ENCODE measurements at places on chromosomes 1 and 21.

DNA sequence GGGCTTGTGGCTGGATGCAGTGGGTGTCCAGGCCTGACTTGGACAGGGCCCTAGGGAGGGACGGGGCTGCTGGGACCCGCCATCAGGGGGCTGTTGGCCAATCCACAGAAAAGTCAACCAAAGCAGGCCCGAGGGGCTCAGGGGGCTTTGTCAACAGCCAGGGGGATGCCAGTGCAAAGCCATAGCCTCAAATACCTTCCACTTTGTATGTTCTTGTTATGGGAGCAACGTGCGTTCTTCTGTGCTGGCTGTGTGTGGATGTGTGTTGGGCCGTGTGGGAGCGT is 35.4 kb upstream of the ARF1 start:
- DNase-seq, result no peak

DNA sequence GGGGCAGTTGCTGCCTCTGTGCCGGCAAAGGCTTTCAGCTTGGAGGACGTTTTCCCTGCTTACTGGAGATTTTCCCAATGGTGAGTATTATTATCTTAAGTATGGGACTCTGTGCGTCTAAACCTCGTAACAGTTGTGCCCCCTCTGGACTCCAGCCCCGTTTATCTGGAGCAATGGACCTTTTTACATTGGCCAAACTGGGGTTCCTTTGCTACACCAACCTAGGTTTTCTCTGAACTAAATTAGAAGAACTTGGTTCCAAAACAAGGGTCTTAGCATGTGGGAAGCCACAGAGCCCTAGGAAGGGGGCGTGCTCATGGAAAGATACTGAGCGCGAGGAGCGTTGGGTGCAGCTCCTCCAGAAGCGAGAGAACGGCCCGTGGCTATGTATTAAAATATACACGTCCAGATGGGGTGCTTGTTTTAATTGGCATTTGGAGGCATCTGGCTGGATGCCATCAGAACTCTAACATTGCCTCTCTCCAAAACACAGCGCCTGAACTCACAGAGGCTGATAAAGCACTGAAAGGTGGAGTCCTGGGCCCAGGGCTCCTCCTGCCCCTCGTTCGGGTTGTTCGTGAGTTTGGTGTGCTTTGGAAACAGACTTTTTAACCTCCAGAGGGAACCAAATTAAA is 28.4 kb downstream of the POFUT2 start:
- no peak for DNase-seq

DNA sequence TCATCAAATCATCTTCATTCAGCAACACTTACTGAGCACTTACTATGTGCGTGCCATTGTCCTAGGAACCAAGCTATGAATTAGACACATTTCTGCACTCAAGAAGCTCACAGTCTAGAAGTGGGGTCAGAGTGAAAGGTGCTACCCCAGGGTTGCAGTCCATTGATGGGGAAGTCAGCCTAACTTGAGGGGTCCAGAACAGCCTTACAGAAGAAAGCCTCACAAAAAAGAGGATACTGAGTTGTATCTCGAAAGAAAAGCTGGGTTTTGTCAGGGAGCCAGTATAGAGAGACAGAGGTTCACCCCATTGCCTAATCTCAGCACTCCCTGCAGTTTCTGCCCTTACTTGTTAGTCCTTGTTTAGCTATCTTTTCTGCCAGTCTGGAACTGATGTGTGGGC is 153.1 kb upstream of the JUN start:
- no peak for DNase-seq

GRCh38 chr1:40224040-40224439 is 23.7 kb upstream of the TMCO2 start:
- DNase-seq, result no peak

GRCh38 chr1:151085953-151086559 is 15.5 kb downstream of the GABPB2 start:
- DNase-seq, result no peak

GRCh38 chr1:228782662-228783417 is 47.6 kb downstream of the RHOU start:
- DNase-seq, result no peak

- DNase-seq, result no peak
Measured at GRCh38 chr1:214451596-214451995, 99.8 kb downstream of the PTPN14 start.
